Tibial nerve (tissue), 4 donors: ENCODE measurements at places on chromosomes 12 and 14. TPM values are rescaled to one million over a fixed set of nuclear protein-coding genes. Genes with fewer than 3 reads are reported as not detected.
A peak's percentile ranks its signal among the peaks of the same experiment; 100 is the strongest.

- H3K27me3 ChIP-seq: no peaks in the 10 kb centered on the region
- H3K4me3 ChIP-seq: peak overlapping the region; percentile 42
- DNase-seq: no peak
- no peak overlapping the region for H3K27ac ChIP-seq
- no peaks in the 10 kb centered on the region for H3K36me3 ChIP-seq
These were observed 50.6 kb downstream of the LRCOL1 start for GRCh38 chr12:132559652-132560363.

Gene ACSM4
- total RNA-seq: not detected

Gene PPM1H
- total RNA-seq: 1.7 TPM

DNA sequence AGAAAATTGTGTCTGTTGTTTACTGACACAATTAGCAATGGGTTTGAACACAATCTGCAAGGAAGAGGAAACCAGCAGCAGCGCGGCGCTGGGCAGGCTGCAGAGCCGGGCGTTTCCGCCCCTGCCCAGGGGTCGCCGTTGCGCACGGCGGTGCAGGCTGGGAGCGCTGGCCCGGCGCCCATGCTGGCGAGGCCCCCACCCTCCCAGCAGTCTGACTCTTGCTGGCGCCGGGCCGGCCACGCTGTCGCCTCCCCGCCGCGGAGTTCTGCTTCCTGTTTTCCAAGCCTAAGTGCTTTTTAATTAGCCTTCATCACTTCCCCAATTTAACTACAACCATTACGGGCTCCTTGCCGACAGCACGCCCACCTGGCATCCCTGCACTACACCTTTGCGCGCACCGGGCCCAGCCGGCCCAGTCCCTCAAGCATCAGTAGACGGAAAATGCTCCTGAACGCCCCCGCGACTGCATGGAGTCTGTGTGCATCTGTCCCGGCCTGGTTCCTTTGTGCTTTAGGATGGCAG, 212.1 kb downstream of the GXYLT1 start:
- peak overlapping the region; percentile 44 for H3K4me3 ChIP-seq
- DNase-seq: peak; percentile 26
- H3K27me3 ChIP-seq: no peaks in the 10 kb centered on the region
- H3K4me1 ChIP-seq: no peaks in the 10 kb centered on the region

GRCh38 chr14:75578786-75579337, 442 bp downstream of the FLVCR2 start:
- peak; percentile 33 for DNase-seq
- no peaks in the 10 kb centered on the region for H3K27me3 ChIP-seq
- H3K4me3 ChIP-seq: peak overlapping the region; percentile 66
- no peaks in the 10 kb centered on the region for H3K4me1 ChIP-seq
- peak overlapping the region; percentile 87 for H3K27ac ChIP-seq

Gene CMTM5
- 19.9 TPM for total RNA-seq

- no peaks in the 10 kb centered on the region for H3K4me1 ChIP-seq
- DNase-seq: no peak
- peak overlapping the region; percentile 98 for H3K27ac ChIP-seq
- peak overlapping the region; percentile 61 for H3K4me3 ChIP-seq
- no peaks in the 10 kb centered on the region for H3K36me3 ChIP-seq
These were observed 3.7 kb upstream of the ZFP36L1 start for GRCh38 chr14:68796418-68797101.

GRCh38 chr14:79571366-79571765, 639.9 kb downstream of the DIO2 start:
- no peak for DNase-seq
- no peaks in the 10 kb centered on the region for H3K36me3 ChIP-seq
- H3K4me1 ChIP-seq: no peaks in the 10 kb centered on the region
- no peak overlapping the region for H3K27ac ChIP-seq
- H3K4me3 ChIP-seq: no peak overlapping the region

GRCh38 chr14:75822522-75823141, 159.2 kb downstream of the TGFB3 start:
- peak overlapping the region; percentile 74 for H3K27ac ChIP-seq
- H3K4me3 ChIP-seq: no peak overlapping the region
- DNase-seq: no peak
- peaks cover 11% of the 10 kb centered on the region for H3K36me3 ChIP-seq

Gene CLECL1
- not detected for total RNA-seq

Gene ITGA5
- 108 TPM for total RNA-seq

GRCh38 chr12:103415681-103416080, 80.1 kb downstream of the C12orf42 start:
- no peaks in the 10 kb centered on the region for H3K36me3 ChIP-seq
- no peaks in the 10 kb centered on the region for H3K4me1 ChIP-seq
- no peaks in the 10 kb centered on the region for H3K27me3 ChIP-seq

Gene RHEBL1
- 1.1 TPM for total RNA-seq

GRCh38 chr12:90858252-90858651, 96.7 kb downstream of the CCER1 start:
- H3K27ac ChIP-seq: no peak overlapping the region
- no peak for DNase-seq
- no peaks in the 10 kb centered on the region for H3K27me3 ChIP-seq
- no peak overlapping the region for H3K4me3 ChIP-seq
- no peaks in the 10 kb centered on the region for H3K4me1 ChIP-seq
- H3K36me3 ChIP-seq: no peaks in the 10 kb centered on the region

GRCh38 chr14:75697386-75697785, 36.3 kb downstream of the TTLL5 start:
- DNase-seq: no peak
- peaks cover 3% of the 10 kb centered on the region for H3K36me3 ChIP-seq
- H3K27ac ChIP-seq: no peak overlapping the region
- H3K4me1 ChIP-seq: peaks cover 5% of the 10 kb centered on the region

GRCh38 chr14:26791117-26791806, 193.4 kb upstream of the NOVA1 start:
- H3K4me1 ChIP-seq: no peaks in the 10 kb centered on the region
- H3K27ac ChIP-seq: no peak overlapping the region
- DNase-seq: no peak
- H3K27me3 ChIP-seq: no peaks in the 10 kb centered on the region
